Activated naive CD4-positive, alpha-beta T cell treated with anti-CD3 and anti-CD28 coated beads for 36 hours (primary cell): ENCODE measurements at places on chromosomes 6 and 20.
A peak's percentile ranks its signal among the peaks of the same experiment; 100 is the strongest.

DNA sequence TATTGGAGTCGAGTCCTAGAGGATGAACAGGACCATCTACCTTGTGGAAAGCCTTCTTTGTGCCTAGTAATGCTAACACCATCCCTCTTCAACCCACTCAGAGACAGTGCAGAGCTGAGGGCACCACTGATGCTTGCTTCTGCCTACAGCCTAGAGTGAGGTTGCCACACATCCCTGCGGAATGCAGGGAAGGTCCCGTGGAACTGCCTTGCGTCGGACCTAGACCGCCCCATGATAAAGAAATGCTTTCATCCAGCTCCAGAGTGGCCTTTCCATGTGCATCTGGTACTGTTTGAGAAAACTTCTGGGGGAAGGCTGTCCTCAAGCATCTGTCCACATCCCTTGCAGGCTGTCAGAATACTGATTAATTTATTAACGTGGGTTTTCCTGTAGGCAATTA lies 168.4 kb downstream of the PHACTR1 start:
- no peak for DNase-seq

- DNase-seq, result no peak
Measured at GRCh38 chr6:142816031-142816430, 128.9 kb downstream of the HIVEP2 start.

GRCh38 chr6:45351667-45352066 lies 23.5 kb downstream of the RUNX2 start:
- DNase-seq, result no peak

DNA sequence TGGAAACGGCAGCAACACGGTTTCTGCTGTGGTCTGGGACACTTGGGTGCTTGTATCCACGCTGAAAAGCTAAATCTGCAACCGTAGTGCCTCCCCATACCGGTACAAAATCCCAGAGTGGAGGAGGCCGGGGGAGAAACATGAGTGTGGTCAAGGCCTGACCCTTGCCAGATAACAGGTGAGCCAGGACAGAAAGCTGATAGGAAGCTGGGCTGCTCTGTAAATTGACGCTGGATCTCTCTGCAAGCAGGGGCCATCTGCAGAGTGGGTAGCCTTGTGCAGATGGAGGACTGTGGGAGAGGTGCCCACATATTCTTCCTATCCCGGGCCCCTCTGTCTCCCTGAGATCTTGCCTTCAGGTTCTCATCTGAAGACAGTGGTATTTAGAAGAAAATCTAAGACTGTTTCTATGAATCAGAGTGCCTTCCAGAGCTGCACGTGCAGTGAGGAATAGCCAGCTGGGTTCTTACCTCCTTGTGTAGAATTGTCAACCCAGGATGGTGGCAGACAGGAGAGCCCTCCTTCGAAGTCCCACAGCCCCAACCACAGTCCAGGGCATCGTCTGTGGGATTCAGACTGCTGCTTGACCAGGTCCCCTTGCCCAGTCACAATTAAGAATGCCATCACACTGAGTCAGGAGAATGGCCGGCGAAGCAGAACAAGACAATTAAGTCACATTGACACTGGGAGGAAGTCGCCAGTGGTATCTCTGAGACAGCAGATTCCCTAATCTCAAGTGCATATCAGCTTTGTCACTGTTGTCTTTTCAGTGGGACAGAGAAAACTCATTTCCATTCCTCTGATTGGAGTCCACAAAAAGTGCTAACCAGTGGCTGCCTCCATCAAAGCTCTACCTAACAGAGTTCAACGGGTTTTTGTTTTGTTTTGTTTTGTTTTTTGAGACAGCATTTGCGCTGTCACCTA lies 100.0 kb upstream of the RIPOR2 start:
- no peak for DNase-seq

DNA sequence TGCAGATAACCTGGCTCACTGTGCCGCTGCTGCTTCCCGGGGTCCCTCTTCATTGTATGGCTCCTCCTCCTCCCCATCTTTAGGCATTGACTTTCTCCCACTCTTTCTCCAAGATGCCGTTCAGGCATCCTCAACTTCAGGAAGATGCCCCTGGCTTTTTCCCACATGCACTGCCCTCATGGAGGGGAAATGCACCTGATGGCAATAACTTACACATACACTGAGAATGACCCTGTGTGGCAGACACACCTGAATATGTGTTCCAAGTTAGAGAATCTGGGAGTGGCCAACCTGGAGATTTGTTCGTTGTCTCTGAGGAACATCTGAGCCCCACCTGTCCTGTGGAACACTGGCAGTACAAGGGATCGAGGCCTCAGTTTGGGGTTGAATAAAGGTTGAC lies 273.9 kb upstream of the CHD6 start:
- DNase-seq, result no peak

- peak; percentile 54 for DNase-seq
Measured at GRCh38 chr20:6122873-6123648, at the start of gene FERMT1. TSS of gene FERMT1 (minus strand) at chr20:6123030. CDS start at chr20:6119554, 3,476 bp downstream.

GRCh38 chr6:140012150-140012549 lies 637.7 kb upstream of the CITED2 start:
- no peak for DNase-seq

DNA sequence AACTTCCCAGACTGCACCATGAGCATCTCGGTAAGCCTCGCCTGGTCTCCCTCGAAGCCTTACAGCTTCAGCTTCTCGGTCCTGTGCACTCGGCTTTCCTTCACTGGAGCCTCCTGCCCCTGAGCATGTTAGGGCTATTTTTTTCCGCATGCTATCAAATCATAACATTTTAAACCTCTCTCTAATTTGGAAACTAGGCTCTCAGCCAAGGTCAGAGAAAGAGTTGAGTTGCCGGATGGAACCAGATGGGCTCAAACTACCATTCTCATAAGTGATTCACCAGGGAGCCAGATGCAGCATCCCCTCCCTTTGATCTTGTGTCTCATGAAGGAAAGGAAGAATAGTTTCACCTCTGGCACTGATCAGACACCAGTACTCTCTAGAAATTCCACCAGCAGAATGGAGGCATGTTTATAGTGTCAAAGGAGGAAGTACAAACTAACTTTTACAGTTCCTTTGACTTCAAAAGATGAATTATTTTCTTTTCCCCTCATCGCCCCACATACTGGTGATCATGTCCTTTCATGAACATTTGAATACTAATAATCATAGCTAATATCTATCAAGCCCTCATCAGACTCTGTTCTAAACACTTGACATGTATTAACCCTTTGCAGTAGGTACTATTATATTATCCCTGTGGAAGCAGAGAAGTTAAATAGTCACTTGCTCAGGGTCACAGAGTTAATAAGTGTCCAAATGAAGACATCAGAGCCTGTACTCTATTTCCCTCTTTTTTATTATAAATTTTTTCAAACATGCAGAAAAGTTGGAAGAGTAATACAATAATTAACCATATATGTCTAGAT lies 46.7 kb downstream of the MAP1LC3A start:
- no peak for DNase-seq

DNA sequence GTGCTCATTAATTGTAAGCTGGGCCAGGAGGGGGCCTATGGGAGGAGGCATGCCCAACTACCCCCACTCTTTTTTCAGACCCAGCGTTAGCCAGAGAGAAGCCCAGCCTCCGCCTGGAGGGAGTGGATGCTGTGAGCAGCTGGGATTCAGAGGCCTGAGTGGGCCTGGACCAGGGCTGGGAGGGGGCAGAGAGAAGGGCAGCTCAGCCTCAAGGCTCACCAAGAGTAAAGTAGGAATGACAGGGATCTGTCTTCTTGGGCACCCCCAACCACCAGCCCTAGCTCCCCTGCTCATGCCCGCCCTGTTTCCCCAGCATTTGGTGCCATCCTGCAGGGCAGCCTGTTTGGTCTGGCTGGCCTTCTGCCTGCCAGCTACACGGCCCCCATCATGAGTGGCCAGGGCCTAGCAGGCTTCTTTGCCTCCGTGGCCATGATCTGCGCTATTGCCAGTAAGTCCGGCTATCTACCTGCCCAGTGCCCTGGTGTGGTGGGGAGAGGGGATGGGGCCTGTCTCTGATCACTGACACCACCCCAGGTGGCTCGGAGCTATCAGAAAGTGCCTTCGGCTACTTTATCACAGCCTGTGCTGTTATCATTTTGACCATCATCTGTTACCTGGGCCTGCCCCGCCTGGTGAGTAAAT lies 6.8 kb downstream of the SLC29A1 start:
- DNase-seq, result no peak

DNA sequence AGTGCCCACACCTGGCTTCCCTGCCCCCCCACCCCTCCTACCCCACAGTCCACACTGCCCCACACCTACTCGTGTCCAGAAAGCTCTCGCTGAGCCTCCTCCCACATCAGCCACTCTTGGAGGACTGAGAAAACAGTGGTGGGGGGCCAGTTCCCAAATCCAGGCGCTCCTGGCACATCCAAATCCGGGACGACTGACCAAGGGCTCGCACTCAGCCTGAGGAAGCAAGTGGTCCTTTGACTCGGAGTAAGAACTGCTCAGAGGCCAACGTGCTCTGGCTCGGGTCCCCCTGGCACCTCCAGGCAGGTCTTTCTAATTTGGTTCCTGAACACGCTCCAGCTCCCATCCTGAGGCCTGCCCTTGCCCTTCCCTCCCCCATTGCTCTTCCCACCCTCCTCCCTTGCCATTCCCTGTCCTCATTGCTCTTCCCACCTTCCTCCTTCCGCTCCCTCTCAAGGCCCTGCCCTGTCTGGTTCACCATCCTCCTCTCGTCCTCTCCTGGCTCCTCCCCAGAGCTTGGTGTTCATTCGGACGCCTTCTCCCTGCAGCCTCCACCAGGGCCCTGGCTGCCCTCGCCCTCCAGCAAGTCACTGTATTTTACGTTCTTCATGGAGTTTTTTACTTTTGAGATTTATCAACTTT lies 83.6 kb downstream of the THBS2 start:
- no peak for DNase-seq

GRCh38 chr6:137518386-137518983 lies 24.3 kb upstream of the OLIG3 start:
- no peak for DNase-seq

DNA sequence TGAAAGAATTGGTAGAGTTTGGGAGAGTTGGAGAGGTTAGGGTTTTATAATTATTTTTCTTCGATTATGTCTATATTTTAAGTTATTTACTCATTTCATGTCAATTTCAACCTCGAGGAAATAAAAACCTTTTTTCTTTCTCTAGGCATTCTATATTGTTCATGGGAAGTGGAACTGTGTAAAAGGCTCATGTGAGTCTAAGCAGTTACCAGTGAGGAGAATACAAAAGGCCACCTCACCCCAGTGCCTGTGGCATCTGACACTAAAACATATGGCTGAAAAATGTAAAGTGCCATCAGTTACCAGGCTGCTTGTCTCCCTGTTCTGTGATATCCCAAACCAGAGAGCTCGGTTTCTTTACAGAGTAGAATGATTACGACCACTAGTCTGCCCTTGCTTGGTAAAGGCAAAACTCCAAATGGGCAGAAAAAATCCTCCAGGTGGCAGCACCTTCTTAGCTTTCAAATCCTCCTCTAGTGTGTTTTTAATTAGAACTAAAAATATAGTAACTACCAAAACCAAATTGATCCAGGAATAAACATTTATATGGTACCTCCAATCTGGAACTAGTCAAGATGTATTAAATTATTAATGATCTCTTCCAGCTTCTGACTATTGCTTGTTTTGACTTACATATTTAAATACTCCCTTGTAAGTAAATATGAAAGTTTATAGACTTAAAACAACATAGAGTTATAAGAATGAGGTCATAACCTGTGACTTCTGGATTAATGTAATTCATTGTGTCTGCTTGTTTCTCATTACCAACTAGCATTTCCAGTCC lies 122.6 kb upstream of the MCHR2 start:
- DNase-seq, result peak; percentile 42

- no peak for DNase-seq
Measured at GRCh38 chr6:4728926-4729325, 47.3 kb upstream of the CDYL start.

DNA sequence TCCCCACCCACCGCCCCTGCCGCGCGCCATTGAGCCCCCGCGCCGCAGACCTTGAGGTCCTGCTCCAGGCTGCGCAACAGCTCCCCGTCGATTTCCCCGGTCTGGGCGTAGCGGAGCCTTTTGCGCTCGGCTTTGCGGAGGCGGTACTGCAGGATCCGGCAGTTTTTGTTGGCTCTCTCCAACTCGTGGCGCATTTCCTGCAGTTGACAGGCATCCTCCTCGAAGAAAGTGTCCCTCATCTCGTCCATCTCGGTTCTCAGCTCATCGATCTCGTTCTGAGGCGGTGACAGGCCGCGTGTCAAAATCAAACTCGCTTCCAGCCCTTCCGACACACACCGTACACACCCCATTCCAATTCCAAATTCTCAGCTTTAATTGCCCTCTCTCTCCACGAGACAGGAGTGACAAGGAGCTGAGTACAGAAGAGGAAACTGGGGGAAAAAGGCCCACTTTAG lies 4.3 kb downstream of the MTCL3 start:
- peak; percentile 84 for DNase-seq

GRCh38 chr6:29624520-29624961 lies 8.4 kb downstream of the GABBR1 start:
- no peak for DNase-seq

DNA sequence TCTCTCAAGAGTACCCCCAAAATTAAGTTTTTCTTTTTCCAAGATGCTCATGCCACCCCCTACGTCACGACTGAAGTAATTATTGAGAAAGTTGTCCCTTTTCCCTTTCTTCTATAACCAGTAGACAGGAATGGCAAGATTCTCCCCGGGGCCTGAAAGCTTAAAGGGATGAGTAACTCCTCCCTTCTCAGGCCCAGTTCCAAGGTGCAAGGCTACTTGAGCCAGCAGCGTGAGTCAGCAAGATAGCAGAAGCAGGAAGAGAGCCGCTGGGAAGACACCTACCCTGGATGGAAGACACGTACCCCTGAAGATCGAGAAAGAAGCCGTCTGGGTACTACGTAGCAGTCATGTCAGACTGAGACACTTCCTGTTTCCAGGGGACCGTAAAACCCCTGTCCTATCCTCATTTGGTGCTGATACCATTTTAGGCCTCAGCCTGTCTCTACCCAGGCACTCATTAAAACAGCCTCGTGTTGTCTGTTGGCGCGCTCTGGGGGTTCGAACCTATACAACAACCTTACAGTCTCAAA lies 241.0 kb downstream of the ADGRG6 start:
- DNase-seq, result peak; percentile 14

DNA sequence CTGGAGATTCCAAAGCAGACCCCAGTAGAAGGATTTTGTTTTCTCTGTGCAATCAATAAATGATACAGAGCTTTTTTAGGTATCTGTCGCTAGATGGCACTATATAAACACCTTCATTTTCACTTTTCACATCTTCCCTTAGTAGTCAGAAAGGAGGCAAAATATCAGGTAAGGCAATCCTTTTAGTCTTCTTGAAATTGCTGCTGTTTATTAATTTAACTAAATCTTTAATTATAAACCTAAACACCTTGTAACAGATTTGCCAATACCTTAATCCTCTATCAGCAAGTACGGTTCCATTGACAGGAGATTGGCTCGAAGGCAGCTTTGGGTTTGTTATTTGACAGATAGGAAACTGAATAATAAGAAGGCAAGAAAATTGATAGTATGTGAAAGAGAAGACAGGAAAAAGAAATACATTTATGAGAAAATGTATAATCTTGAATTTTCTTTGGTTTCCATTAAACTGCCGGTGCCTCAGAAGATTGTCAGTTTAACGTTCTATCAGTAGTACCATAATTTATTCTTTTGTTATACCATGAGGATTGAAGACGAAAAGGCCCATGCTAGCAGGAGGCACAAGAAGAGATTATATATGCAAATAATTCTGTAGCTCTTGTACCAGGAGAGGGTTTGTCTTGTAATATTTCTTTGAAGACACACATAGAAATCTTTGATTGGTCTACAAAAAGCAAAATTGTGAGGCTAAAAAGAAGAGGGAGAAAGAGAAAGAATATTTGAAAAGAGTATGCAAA lies 23.5 kb upstream of the IBTK start:
- DNase-seq, result no peak

- DNase-seq, result no peak
Measured at GRCh38 chr20:41560970-41561369, 57.2 kb downstream of the CHD6 start.

GRCh38 chr20:6993011-6993410 lies 225.5 kb downstream of the BMP2 start:
- no peak for DNase-seq
